ENCODE measurements at places on chromosomes 11 and 22.

GRCh38 chr11:27183672-27184457 lies 143.2 kb downstream of the BBOX1 start:
- peak; percentile 45 for DNase-seq

- no peak for DNase-seq
Observed at GRCh38 chr11:45179686-45180178, 33.3 kb downstream of the PRDM11 start.

- DNase-seq: peak; percentile 91
Observed at GRCh38 chr11:5550440-5551095, 2.2 kb upstream of the OR52H1 start.

DNA sequence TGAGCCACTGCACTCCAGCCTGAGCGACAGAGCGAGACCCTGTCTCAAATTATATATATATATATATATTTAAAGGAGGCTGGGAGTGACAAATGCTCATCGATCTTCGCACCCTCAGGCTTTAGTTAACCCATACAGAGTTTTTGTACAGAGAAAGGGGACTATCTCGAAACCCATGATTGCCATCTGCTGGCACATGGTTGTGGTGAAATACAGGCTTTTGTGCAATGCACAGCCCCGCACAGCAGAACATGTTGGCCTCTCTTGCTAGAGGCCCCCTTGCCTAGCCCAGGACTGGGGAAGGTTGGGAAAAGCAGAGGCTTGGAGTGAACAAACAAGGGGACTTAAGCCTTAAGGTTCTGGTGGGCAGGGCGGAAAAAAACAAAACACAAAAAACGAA lies 3.6 kb downstream of the MYBPC3 start:
- DNase-seq: no peak

DNA sequence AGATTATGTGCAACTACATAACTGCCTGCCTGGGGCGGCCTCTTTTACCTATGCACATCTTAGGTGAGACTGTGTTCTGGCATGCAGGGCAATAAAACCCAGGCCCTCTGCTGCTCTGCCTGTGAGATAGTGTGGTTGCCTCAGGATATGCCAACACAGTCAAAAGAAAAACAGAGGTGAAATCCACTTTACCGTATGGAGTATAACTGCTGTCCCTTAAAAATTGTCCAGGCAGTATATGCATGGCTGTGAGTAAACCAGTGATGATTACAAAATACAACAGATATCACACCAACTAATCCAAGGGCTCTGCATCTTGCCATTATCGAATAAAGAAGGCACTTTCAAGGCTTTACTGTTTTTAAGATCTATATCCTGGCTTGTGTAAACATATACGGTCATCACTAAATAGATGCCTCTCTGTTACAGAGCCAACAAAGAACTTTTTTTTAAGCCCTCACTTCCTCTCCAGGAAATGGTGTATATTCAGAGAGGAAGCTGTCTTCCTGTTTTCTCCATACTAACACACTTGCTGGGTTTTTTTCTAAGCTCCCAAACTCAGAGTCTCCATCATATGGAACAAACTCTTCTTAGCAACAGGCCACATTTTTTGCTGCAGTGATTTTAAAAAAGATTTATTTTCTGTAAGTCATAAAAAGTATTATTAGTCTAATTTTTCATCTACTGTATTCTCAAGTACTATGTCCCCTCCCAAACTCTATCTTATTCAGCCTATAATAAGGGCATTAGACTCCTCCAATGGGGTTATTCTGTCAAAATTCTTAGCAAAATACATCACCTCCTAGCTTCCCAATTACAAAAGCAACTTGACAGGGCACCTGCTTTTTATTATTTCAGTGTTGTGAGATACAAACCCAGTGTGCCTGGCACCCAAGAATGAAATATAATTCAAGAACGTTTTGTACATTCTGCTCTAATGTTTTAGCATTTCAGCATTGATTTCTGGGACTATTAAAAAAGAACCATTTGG lies 135.2 kb downstream of the MAML2 start:
- no peak for DNase-seq

DNA sequence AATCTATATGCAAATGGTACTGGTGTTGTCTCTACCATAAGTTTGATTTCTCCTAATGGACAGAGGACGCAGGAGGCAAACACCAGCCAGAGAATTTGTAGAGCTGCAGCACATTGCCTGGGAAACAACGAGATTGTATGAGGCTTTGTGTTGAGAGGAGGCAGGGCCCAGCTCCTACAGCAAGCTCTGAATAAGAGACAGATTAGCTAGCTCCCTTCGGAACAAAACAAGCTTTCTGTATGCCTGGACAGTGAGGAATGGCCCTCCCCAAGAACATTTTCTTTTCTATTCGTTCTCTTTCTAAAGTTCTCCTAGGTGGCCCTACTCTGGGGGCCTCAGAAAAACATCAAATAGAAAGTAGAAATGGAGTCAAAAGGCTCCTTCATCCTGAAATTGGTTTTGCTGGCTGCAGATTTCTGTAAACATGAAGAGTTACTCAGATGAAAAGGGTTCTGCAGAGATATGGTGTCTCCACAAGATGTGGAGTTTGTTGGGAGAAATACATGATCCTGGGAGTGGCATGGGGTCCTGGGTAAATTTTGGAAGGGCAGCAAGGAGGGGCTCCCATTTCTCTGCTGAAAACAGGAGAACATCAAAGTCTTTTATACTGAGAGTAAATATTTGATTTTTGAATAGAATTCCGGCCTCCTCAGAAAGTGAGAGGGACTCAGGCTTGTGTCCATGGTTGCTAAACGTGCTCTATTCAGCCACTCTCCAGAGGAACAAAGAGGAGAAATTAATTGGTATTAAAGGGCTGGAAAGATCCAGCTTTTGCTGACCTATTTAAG lies 6.8 kb upstream of the HEPACAM start:
- DNase-seq: no peak

DNA sequence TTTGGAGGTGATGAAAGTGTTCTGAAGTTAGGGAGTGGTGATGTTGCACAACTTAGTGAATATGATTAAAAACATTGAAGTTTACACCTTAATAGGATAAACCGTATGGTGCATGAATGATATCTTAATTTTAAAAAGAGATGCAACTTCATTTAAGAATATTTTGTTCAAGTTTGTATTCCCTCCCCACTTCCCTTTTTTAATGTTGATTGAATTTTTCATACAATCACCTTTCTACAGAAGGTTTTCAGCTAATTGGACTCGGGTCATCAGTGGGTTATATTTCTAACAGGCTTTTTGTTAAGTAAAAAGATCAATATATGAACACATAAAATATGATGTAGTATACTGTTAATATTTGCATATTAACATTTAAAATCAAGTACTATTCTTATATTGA lies 72.6 kb downstream of the DDIAS start:
- DNase-seq: no peak

DNA sequence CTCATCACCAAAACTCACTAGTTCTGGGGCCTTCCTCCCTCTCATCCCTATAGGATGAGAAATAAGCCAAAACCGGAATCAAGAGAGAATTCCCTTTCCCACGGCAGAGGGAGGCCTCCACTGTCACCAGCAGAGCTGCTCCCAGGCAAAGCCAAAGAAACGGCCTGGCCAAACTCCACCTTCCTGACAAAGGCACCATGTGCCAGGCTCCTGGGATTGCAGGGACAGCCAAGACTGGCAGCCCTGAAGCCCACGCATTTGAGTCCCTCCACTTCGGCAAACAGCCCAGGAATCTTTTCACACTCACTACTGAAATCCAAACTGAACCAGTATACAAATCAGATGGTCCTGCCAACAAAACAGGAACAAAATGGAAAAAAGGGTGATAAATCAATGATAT lies 6.1 kb downstream of the SMCO4 start:
- DNase-seq: no peak

GRCh38 chr11:117977029-117977428 lies 9.2 kb upstream of the IL10RA start:
- DNase-seq: no peak

All from HS-5 (cell line).